Right atrium auricular region (tissue), 2 donors: ENCODE measurements at places on chromosomes 2 and 18.

DNA sequence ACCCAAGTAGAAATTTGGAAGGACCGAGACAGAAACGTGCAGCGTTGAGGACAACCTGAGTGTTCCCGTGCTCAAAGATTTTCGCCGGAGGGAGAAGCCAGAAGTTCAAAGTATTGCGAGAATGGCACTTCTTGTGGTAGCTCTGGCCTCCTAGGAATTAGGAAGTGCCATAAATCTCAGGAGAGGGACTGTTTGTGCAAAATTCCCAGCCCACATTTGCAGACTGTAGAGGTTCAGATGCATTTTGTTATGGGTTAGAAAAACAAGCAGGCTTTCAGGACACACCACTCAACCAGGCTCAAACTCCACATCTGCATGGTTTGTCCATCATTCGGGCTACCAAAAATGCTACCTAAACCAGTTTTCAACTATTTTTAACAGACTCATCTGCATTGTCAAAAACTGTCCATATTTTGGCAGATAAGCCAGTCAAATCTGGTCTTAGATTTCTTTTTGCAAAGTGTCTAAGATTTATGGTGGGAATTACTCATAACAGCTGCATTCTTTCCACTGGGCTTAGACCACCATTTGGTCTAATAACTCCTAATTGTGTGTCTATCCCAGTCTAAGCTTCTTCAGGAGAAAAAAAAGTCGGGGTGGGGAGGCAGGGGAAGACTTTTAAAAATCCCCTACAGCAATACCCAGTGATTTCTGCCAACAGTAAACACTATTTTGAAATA is 422.9 kb downstream of the ARHGAP15 start:
- no peak for DNase-seq

DNA sequence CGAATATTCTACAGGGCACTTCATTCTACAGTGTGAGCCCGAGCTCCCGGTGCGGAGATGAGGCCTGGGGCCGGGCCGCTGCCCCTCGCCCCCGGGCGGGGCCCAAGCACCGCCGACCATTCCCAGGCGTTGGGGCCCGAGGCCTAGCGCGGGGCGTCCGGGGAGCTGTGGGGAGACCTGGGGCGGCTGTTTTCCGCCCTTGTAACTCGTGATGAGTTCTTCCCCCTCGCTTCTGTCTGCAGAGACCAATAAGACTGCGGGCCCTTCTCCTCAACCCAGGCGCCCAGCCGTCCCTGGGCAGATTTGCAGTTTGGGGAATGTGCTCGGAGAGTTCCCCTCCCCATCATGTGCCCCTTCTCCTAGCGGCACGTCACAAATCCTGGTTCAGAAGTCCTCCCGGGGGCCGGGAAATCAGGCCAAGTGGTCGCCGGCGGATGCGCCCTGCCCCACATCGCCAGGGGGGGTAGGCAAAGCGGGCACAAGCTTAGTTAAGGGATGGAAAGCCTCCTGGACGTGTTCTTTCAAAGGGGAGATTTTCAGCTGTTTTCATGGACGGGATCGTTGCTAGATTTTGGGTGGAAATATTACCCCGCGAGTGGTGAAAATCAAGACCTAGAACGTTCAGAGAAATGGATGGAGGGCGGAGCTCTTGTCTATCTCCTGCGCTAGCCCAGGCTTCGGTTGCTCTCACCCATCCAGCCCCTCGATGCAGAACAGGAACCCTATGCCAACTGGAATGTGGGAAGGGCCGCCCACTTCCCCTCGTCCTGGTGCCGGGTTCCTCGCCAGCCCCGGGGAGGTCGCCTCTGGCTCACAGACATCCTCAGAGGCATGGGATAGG is 18.8 kb upstream of the HAAO start:
- DNase-seq, result peak; percentile 73

DNA sequence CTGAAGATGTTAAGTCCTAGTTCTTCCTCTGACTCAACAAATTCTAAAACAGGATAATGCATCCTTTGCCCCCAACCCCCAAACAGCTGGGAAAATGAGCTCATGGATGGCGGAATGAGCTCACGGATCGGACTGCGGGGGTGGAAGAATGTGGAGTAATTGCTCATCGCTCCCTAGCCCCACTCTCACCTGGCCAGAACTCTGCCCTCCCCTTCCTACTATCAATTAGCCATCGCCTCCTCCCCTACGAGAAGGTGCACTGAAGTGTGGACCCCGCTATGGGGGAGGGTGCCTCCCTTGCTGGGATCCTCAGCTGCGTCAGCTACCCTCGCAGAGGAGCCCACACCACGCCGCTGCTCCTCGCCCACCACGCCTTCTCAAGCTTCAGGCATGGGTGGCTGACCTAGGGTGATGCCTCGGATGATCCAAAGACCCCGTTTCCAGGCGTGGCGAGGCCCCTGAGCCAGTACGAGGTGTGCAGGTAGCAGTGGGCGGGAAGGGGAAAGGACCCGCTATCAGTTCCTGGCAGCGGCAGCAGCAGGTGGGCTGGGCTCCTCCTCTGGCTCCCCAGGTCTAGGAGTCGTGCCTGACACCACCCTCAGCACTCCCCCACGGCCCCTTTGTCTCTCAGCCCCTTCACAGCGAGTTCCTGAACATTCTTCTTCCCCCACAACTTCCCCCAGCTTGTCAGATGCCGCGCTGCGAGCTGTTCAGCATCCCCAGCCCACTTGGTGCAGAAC is 82.1 kb upstream of the POMC start:
- DNase-seq, result no peak

DNA sequence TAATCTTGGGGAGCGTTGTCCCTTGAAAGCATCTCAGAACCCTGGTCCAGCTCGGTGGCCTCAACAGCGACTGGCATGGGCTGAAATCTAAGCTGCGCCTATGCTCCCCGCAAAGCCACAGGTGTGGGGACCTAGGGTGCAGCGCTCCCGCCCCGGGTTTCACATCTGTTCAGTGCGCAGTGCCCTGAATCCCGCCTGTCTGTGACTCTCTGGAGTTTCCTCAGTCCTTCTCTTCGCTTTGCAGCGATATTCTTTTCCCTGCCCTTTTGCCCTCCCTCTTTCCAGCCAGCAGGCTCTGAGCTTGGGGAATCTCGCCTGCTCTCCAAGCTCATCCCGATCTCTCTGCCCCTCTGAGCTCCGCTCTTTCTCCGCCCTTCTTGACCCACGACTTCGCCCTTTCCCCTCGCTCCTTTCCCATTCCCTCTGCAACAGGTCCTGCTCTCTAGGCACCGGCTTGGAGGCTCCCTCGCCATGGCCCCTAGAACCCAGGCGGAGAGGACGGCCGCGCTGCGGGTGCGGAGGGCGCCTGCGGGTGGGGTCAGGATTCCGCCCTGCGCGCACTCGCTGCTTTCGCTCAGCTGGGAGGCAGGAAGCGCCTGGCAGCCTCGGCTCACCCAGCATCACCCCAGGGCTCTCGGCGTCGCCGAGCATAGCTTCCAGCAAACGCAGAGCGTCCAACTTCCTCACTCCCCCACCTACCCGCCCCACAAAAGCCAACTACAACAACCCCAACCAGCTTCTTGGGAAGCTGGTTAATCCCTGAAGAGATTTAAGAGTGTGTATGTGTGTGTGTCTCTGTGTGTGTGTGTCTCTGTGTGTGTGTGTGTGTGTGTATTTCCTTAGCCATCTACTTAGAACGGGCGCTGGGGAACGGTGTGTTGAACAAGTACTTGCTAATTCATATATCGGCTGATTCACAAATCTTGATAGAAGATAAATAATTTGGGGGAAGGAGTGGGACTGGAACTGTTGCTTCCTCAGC is 1.1 kb downstream of the GRP start:
- DNase-seq, result no peak

DNA sequence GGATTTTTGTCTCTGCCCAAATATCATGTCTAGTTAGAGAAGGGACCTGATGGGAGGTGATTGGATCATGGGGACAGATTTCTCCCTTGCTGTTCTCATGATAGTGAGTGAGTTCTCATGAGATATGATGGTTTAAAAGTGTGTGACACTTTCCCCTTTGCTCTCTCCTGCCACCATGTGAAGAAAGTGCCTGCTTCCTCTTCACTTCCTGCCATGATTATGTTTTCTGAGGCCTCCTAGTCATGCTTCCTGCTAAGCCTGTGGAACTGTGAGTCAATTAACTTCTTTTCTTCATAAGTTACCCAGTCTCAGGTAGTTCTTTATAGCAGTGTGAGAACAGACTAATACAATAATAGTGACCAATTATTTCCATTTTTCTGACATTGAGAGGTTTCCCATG is 167.3 kb upstream of the CYRIA start:
- no peak for DNase-seq
